RPMI8226 (cell line): ENCODE measurements at places on chromosomes 13 and 19.
A peak's percentile ranks its signal among the peaks of the same experiment; 100 is the strongest.

- peak; percentile 19 for DNase-seq
Observed at GRCh38 chr13:41942462-41943094, 18.3 kb downstream of the VWA8 start.

- DNase-seq = no peak
Observed at GRCh38 chr19:34985249-34986022, 14.7 kb upstream of the GRAMD1A start.

DNA sequence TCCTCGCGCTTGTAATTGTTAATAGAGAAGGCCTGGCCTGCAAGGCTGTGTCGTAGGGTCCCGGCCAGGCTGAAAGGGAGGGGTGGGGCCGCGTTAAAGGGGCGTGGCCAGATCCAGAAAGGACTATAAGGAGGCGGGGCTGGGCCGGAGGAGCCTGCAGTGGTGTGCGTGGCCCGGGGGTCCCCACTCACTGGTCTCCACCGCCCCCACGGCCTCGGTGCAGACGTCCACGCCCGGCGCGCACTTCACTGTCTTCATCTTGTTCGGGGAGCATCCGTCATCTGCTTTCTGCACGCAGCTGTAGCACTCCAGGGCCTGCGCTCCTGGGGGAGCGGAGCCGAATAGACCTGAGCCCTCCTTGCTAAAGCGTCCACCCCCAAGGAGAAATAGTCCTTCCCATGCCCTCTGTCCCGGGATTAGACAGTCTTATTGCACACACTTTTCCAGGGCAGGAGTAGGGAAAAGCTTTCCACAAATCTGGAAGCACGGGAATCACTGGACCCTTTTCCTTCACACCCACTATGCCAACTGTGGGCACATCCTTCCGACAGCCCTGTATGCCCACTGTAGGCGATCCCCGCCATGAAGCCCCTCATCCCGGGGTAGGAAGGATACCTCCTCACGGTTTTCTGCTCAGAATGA lies 1.2 kb downstream of the LYPD3 start:
- no peak for DNase-seq

- no peak for DNase-seq
Observed at GRCh38 chr13:104385404-104385803, 1319.2 kb upstream of the SLC10A2 start.

DNA sequence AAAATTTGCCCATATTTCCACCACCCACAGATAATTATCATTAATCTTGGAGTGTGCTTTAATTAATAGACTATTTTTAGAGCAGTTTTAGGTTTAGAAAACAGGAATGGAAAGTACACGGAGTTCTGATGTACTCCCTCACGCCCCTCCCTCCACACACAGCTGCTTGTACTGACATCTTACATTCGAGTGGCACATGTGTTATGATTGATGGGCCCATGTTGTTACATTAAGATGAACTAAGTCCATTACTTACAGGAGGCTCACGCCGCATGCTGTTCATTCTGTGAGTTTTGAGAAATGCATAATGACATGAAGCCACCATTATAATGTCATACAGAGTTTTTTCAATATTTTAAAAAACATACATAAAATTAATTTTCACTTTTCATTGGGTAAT lies 1.2 kb upstream of the SPATA13 start:
- DNase-seq = no peak

DNA sequence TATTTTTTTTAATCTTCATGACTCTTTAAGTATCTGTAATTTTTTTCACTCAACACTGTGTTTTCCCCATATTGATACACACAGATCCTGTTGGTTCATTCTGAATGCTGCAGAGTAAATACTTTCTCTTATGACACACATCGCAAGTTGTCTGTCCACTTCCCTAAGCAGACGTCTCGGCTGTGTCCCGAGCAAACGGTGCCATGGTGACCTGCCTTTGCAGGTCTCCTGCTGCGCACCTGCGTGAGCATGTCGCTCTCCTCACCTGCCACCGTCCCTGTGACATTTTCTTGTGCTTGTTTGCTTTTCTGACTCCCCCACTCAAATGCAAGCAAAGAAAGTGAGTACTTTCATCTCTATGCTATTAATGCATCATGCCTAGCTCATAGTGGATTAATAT lies 57.8 kb downstream of the CCDC70 start:
- no peak for DNase-seq
